Colonic mucosa (tissue), 4 donors: ENCODE measurements at places on chromosomes 5 and 9.

DNA sequence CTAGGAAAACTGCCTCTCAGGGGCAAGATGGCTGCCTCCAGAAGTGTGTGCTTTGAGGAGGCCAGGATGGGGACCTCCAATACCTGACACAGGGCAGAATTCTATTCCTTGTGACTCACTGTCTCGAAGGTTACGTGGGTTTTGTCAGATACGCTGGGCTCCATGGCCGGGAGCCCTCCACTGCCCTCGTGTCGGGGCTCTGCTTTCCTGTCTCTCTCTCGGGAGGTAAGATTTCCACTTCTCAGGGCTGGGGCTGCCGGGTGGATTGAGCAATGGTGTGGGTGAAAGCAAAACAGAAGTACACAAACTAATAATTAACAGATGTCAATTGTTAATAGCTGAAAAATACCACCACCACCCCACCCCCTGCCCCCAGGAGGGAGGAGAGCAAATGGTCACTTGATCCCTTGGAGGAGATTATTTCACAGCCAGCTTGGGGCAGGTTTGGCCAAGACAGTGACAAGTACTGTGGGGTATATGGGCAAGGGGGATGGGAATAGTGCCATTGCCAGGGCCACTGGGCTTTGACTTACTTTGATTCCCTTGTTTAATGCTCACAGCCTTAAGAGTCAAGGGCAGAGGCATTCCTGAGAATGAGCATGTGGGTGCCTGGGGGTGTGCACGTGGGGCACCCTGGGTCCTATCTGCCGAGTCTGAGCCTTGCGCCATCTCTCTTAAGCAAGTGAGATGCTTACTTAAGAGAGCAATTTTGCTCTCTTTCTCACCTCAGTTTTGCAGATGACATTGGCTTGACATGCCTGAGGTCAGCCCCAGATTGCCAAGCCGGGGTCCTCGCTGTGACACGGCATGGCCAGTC, 28.8 kb upstream of the DAB2IP start:
- DNase-seq = no peak

GRCh38 chr5:75373862-75374261, 36.8 kb downstream of the HMGCR start:
- no peak for DNase-seq

DNA sequence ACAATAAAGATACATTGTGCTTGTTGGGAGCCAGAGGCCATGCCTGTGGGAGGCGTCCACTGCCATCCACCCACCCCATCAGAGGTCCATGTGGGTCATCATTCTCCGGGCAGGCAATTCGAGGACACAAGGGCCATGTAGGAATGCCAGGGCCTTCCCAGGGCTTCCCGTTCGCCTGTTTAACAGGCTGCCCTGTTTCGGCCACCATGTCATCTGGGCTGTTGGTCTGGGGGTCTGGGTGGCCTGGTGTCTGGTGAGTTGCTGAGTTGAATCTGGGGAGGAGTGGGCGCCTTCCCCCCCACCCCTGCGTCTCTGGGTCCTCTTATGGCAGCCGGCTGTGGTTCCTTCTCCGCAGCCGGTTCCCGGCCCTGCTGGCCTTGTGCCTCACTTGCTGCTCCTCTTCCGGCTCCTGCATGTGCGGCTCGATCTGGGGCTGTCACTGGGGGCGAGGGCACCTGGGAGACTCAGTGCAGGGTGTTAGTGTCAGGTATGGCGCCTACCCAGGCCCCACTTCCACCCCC, 117.4 kb downstream of the WNK2 start:
- DNase-seq = peak; percentile 18

DNA sequence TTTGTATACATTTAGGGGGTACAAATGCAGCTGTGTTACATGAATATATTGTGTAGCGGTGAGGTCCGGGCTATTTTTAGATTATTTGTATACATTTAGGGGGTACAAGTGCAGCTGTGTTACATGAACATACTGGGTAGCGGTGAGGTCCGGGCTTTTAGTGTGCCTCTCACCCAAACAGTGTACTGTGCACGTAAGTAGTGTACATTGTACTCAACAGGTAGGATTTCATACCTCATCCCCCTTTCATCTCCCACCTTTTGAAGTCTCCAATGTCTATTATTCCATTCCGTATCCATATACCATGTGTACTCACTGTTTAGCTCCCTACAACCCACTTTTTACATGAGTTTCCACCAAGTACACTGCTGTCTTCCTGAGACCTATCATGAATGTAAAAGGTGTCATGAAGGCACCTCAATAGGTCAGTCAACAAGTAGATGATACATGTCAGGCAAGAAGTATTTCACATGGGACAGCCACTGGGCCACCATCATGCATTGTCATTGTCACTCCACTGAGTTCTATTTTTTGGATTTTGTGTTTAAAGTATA, 27.7 kb downstream of the SKP1 start:
- DNase-seq = no peak

- no peak for DNase-seq
Observed at GRCh38 chr5:145218019-145218418, 617.1 kb downstream of the PRELID2 start.

DNA sequence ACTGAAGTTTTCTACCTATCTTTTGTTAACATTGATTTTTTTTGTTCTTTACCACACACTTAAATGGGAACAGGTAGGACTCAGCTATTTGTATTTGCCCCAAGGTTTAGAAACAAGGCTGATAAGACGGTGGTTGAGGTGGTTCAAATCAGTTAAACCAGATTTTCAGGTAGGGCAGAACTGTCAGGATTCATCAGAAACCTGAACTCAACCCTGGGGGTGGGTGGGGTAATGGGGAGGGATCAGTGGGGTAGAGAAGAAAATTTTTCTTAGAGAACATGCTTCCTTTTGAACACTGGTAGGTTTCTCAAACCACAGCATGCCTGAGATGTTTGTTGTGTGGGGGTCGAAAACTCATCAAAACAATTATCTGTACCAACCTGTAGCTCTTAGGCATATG, 113.0 kb downstream of the BASP1 start:
- no peak for DNase-seq

GRCh38 chr5:111528056-111528455, 15.7 kb upstream of the STARD4 start:
- no peak for DNase-seq

DNA sequence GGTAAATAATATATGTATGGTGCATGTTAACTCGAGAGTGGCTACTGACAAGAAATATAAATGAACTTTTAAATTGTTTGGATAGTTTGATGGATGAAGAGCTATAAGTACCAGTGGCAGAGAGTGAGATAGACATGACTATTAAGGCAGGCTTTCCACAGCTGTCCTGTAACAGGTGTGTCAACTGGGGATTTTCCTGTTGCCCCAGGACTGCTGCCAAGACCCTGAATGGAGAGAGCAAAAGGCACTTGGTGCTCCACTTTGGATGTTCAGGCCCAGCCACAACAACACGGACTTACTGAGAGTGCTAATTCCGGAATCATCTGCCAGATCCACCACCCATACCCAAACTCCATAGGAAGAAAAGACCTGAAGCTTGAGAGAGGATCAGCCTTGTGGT, 215.1 kb downstream of the SEC61B start:
- no peak for DNase-seq

GRCh38 chr5:143767162-143767561, 44.8 kb upstream of the HMHB1 start:
- DNase-seq = no peak

- no peak for DNase-seq
Observed at GRCh38 chr9:97077452-97078295, 38.7 kb upstream of the CTSV start.

GRCh38 chr9:97911528-97911927, 10.8 kb downstream of the TRMO start:
- DNase-seq = no peak

- no peak for DNase-seq
Observed at GRCh38 chr5:131212471-131213021, 41.8 kb downstream of the LYRM7 start.

DNA sequence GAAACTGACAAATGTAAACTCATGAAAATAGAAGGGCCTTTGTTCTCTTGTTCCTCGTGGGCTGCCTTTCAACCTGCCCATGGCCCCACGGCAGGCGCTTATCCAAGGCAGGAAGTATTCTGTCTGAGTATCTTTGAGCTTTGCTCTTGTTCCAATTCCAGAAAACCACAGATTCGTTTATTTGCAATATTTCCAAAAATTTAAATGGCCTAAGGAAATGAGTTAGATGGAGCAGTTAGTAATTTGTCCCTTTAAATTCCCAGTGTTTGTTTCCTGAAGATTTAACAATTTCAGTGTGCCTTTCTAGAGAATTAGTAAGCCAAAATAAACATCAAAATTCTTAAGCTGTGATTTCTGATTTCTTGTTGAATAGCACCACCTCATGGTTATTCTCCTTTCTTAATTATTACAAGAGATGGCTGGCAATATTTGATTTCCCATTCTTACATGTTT, 299.4 kb upstream of the RASA1 start:
- DNase-seq = no peak

GRCh38 chr5:149466457-149466972, 84.7 kb downstream of the CSNK1A1 start:
- DNase-seq = peak; percentile 57

DNA sequence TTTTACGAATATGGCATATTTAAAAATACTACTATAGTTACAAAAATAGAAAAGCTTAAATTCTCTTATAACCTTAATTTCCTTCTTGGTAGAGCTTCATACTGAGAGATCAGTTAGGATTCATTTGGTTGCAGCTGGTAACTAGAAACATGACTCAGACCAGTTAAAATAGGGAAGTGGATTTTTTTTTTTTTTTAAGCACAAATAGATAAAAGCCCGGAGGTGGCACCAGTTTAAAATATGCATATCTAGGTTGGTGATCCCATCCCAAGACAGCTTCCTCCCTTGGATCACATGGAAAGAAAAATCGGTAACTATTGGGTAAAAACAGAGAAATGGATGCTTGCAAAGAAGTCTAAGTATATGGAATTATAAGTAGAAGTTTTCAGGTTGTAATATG, 1634.3 kb downstream of the MAT2B start:
- DNase-seq = no peak

GRCh38 chr5:40960037-40960436, 50.7 kb downstream of the C7 start:
- no peak for DNase-seq

DNA sequence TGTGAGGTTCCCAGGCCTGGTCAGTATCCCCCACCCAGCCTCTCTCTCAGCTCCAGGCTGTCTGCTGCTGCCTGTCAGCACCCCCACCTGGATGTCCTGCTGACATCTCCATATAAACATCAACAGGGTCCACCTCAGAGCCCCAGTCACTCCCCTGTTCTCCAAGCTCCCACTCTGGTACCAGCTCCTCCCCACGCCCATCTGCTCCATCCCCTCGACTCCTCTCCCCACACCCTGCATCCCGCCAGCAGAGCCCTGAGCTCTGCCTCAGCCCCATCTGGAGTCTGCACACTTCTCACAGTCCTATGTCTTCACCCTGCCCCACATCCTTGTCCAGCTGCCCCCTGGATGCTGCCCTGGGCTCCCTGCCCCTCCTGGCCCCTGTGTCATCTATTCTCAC, 67.7 kb upstream of the LRRTM2 start:
- no peak for DNase-seq

DNA sequence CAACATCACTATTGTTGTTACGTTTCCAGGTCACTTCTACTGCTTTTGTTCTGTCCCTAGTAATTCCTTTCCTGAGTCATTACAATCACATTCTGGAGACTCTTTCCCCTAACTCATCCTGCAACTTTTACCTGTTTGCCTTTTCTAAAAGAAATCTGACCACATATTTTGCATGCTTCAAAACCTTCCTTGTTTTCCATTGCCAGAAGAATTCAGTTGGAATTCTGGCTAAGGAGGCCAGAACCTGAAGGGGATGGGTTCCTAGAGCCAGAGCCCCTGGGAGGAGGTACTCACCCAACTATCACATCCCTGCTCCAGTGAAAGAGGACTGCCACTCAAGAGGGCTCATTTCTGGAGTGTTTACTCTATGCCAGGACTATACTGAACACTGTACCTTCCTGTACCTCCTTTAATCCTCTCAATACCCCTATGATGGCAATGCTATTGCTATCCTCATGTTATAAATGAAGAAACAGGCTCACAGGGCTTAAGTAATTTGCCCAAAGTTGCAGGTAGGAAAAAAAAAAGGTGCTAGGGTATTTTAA, 42.8 kb upstream of the MAST4 start:
- no peak for DNase-seq

GRCh38 chr5:157598350-157598936, 22.9 kb upstream of the ADAM19 start:
- no peak for DNase-seq

DNA sequence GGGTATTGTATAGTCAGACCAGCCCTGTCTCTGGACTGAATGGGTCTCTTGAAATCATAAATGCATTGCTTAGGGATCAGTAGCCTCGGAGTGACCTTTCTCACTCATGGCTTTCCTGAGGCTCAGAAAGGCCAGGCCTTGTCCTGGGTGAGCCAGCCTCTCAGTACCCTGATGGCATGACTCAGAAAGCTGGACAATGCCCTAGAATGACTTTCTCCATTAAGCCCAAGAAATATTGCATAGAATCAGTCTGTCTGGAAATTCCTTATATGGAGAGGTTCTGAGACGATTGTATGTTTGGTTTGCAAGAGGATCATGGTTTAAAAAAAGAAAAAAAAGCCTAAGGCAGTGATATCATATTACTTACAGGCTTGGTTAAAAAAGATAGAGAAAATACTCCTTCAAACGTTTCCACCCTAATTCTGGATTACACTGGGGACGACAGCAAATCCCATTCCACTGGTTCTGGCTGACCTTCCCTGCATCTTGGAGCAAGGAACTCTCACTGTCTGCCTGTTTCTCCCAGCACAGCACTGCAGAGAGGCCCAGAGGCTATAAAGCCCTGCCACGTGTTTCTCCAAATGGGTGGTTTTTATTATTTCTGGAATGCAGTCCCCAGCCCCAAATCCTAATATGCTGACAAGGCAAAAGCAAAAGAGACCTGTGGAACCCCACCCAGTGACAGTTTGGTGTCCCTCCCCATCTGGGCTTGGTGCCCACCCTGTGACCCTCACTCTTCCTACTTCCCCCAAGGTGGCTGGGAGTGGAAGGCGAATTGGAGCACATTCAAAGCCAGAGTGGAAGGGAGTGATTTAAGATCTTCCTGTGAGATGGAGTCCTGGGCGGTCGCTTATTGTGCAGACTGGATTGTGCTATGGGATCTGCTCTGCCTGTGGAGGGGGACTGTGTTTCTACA, 34.4 kb downstream of the MAP1B start:
- DNase-seq = no peak

DNA sequence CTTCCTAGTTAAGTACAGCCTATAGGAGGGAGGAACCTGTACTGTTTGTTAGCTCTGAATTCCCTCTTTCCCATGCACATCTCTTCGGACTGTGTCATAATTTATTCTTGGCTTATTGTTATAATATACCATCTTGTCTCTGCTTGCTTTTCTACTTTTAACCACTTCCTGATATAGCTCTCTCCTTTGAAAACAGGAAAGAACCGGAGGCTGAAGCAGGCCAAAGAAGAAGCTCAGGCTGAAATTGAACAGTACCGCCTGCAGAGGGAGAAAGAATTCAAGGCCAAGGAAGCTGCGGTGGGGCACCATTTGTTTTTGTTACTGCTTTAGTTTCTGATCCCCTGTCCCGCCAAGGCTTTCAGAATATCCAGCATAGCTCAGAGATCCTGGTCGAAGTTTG, 4.8 kb downstream of the ATP6V1G1 start:
- DNase-seq = no peak

GRCh38 chr5:173762930-173763329, 125.2 kb upstream of the CPEB4 start:
- no peak for DNase-seq

GRCh38 chr5:172504701-172505402, 50.5 kb upstream of the SH3PXD2B start:
- DNase-seq = peak; percentile 18

- no peak for DNase-seq
Observed at GRCh38 chr5:135876146-135876545, 19.5 kb downstream of the IL9 start.
